RWPE1 (cell line): ENCODE measurements at places on chromosomes 16 and 17.

GRCh38 chr16:76579277-76579922 is 302.2 kb downstream of the CNTNAP4 start:
- DNase-seq, result no peak

- no peak for DNase-seq
Measured at GRCh38 chr17:77256710-77257109, 115.9 kb downstream of the SEC14L1 start.

DNA sequence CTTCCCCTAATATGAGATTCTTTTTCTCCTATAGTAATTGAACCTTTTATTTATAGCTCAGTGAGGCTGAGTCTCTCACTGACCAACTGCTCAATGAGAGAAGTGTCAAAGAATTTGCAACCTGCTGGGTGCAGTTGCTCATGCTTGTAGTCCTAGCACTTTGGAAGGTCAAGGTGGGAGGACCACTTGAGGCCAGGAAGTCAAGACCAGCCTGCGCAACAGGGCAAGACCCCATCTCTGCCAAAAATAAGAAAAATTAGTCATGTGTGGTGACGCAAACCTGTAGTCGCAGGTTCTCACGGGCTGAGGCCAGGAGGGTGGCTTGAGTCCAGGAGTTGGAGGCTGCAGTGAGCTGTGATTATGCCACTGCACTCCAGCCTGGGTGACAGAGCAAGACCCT is 30.9 kb upstream of the CRYBA1 start:
- DNase-seq, result no peak

DNA sequence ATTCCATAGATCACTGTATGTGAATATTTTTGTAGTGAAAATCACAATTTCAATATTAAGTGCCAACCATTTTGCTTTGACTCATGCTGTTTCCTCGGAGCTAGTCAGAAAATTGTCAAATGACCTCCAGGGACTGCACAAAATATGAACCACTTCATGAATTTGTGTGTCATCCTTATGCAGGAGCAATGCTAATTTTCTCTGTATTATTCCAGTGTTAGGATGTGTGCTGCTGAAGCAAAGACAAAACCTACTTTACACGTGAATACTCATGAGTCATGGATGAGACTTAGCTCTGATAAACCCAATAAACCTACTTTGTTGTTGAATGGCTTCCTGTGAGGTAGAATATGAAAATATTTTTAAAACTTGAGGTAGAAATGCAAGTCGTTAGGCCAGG is 65.2 kb downstream of the SHCBP1 start:
- DNase-seq, result no peak

DNA sequence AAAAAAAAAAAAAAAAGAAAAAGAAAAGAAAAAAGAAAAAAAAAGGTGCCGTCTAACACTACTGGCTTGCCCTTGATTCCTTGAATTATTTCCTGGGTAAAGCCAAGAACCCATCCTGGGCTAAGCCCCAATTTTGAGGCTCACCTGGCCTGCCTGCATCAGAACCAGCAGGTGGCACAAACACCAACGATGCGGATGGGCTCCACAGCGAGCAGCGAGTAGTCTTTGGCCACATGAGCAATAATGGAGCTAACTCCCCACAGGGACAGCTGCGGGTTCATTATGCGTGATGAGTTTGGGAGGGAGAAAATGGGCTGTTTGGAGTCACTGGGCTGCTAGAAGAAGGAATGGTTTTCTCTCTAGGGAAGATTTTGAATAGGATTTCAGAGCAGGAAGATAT is 91.1 kb downstream of the ASIC2 start:
- DNase-seq, result no peak

DNA sequence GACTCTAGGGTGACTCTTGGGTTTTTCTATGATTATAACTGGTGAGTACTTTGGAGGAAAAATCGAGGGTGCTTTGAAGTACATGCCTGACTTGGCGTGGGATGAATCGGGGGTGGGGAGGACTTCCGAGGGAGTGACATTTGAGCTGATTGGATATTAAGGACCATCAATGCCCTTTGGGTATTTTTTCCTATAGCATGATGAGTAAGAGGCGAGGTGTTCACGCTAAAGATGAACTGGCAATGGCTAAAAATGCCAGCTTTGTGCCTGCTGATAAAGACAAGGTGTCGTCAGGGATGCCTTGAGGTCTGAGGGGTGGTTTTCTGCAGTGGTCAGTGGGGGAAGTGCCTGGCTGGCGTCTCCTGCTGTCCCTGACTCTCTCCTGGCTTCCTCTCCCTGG is 25.3 kb downstream of the USP43 start:
- DNase-seq, result peak; percentile 36

DNA sequence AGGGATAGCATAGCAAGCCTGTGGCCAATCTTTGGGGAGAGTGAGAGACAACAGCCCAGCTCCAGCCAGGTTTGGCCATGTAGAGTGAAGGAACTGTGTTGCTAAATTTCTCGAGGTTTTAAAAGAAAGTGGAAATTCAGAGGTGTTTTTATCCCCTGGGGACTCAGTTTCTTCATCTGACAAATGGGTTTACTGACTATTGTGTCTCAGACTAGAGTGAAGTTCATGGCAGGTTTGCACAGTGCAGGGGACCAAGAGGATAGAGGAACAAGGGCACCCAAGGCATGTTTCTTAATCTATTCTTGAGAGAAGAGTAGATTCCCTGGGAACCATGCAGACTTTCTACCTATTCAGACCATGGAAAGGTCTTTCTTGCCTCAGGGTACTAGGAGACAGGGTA is 555.8 kb upstream of the C16orf82 start:
- DNase-seq, result no peak

- DNase-seq, result no peak
Measured at GRCh38 chr17:19403021-19403420, 8.0 kb upstream of the RNF112 start.

DNA sequence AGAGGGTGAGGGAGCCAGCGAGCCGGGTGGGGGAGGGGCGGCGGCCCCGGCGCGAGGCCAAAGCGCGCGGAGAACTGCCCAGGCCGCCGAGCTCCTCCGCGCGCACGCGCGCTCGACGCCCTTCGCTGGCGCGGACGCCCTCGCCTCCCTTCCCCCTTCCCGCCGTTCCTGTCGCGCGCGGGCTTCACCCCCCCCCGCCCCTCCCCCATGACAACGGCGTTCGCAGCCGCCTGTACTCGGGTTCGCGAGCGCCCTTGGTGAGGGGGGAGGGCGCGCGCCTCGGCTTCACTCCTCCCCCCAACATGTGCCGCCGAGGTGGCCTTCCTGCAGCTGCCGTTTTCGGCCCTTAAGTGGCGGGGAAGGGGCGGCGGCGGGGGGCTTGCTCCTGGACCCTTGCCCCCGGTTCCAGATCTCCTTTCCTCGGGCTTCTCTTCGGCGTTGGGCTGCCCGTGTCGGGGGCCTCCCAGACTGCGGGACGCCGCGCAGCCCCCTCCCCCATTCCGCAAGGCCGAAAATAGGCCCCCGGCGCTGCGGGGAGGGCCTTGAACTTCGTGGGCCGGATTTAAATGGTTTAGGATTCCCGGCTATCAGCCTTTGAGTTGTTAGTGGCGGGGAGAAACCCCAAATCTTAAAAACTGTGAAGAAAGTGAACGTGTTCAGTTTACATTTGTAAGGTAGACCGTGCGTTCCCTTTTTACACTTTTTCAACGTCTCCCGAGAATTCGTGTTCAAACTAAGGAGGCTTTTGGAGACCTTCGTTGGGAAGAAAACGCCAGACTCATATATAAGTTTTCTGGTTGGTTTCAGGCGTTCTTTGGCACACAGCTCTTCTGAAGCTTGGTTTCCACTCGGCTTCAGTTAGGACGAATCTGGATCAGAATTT is 653 bp downstream of the SRRM2 start:
- DNase-seq, result peak; percentile 78

DNA sequence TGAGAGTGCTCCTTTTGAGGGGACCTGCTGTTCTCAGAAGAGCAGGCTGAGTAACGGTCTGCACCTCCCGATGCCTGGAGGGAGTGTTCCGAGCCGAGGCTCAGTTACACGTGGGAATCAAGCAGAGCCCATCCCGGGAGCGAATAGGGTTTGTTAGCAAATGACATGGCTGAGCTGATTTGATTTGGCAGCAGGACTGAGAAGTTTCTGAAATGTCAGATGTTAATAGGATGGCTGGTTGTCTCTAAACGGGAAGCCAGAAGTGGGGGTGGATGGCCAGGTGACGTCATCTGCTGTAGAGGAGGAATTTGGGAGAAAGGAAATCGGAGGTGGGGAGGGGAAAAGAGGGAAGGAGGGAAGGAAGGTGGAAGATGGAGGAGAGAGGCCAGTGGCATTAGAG is 128.0 kb downstream of the RAP1GAP2 start:
- peak; percentile 14 for DNase-seq

DNA sequence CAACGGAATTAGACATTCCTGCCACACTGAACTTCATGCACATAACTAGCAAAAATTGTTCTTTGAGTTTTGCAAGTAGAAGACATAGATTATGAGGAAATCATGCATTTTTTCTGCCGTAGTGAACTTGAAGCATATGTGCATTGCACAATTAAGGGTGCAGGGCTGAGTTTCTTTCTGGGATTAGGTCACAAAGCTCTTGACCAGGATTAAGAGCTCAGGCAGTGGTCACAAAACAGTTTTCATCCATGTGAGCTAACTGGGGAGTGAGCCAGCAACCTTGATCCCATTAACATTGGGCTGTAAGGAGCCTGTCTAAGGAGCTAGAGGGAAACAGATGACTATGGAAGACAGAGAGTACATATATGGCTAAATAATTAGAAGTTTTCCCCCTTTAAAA is 143.7 kb downstream of the PMP22 start:
- DNase-seq, result no peak

DNA sequence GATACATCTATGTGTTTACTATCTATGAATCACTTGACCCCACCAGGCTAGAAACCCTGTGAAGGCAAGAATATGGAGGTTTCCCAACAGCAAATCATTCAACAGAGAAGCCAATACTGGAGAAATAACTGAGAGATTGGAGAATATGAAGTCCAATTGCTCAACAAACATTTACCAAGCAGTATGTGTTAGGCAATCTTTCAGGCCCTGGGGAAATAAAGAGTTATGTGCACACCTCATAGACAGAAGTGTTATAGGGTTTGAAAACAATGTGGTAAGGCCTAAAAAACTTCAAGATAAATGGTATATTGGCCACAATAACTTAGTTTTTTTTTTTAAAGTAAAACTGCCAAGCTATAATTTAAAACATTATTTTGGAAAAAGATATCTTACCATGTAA is 1245.8 kb downstream of the CDH11 start:
- DNase-seq, result no peak

DNA sequence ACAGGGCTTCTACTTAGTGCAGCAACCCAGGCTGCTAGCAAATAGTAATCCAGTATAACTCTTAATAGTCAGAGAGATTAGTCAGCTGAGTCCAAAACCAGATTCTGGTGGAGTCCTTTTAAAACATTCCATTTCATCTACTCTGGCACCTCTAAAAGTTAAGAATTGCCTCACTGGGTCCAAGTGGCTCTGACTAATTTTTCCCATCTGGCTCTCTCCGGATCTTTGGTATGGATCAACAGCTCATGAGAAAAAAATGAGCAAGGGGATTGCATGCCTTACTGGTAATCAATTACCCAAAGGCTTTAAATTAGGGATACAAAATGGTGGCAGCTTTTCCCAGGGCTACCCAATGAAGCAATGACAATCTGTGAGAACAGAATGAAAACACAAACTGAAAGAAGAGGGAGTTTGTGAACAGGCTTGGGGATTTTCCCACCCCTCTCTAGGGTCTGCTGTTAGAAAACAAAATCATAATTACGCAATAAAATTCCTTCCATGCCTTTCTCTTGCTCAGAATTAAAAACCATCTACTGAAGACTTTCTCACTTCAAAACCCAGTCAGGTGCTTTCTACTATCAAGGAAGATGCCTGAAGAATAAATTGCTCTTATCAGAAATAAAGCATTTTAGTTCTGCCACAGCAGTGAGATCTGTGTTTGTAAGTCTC is 84.6 kb upstream of the PMFBP1 start:
- peak; percentile 3 for DNase-seq

DNA sequence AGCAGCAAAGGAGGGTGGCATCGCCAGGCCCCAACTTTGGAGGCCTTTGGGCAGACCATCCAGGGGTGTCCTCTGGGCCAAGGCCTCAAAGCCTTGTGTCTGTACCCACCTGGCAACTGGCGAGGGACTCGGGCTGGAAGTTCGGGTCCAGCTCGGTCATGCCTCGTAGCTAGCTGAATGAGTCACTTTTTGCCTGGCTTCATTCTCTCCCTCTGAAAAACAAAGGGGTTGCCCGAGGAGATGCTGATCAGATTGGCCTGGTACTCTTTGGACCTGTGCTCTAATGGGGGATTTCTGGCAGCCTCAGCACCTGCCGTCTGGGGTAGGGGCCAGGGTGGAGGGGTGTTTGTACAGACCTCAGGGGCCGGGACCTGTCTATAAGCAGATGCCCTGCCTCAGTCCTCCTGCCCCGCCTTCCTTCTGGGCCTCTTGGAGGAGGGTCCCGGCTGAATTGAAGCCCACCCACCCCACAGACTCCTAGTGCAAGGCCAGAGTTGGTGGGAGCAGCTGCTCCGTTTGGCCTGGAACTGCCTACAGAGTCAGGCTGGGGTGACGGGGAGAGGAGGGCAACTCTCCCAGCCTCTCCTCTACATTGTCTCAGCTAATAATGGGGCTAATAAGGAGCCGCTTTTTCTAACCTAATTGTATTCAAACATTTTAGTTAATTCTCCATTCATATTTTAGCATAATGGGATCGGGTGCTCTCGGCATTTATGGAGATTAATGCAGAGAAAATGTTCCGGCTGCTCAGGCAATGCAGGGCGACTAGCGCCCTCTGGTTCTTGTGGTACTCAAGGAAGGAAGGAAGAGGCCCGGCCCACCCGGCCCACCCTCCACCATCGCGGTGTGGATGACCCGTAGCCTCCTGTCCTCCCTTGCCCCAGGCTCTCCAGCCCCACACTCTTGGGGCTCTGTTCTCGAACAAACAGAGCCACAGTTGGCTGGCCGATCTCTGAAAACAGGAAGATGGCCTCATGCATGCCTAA is 21.4 kb upstream of the ABCC3 start:
- DNase-seq, result no peak

DNA sequence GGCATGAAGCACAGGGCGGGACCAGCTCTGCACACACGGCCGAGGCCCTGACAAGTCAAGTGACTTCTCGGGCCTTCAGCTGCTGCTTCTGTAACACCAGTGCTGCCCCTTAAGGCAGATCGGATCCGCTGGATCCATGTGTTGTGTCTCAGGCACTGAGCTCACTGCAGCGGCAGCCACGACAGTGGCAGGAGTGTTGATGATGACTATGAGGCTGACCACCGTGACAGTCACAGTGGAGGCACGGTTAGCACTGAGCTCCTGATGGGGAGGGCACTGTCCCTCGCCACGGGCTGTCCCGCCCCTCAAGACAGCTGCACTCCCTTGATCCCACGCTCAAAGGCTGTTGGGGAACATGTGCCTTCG is 29.4 kb downstream of the PEMT start:
- DNase-seq, result no peak

DNA sequence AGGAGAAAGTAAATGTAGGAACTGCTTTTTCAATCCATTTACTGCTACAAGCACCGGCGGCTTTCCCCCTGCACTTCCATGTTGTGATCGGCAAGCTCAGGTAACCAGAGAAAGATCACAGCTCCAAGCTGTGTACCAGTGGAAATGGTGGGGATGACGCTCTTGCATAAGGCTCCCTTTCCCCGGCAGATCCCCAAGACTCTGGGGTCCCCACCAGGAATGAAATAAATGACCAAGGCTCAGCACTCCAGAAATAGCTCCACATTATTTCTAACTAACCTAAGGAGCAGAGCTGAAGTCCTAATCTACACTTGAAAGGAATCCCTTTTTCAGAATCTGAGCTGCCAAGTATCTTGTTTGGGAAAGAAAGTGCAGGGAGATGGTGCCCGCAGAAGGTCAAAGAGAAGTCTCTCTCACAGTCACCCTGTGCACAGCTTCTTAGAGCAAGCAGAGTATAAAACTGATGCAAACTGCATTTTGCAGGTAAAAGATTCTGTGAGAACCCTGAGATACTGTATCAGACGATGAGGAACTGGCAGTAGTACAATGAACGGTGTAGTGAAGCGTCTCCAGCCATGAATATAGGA is 11.1 kb downstream of the GRB2 start:
- DNase-seq, result no peak
